ENCODE measurements at places on chromosomes 3 and 15.

DNA sequence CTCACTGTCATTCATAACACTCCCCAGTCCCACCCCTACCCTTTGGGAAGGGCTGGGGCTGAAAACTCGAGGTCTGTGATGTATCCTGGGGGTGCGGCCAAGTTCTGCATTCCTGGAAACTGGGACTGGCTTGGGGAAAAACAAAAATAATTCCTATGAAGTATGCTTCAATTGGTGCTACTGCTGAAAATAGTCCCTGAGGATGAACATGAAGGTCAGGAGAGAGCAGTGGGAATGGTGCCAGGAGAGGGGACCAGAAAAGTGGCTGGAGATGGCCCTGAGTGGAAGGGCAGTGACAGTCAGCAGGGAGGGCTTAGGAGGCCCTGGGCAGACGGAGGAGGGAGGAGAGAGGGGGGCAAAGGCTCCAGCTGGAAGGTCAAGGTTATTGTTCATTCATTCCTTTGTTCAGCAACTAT lies 4.8 kb upstream of the ISLR start:
- no peak for DNase-seq

DNA sequence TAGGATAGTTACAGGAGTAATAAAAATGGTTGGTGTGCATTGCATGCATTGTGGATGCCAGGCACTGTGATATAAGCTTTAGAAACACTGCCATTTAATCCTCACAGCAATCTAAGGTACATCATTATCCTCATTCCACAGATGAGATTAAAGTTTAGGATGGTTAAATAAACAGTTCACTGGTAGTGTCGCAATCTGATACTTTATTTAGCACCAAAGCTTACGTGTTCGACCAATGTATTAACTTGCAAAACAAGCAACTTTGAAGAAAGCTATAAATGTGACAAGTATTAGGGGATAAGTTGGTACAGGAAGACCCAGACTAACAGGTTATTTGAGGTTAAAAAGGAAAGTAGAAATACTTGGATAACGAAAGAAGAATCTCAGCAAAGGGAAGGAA lies 150.5 kb upstream of the ZNF385D start:
- DNase-seq: no peak

DNA sequence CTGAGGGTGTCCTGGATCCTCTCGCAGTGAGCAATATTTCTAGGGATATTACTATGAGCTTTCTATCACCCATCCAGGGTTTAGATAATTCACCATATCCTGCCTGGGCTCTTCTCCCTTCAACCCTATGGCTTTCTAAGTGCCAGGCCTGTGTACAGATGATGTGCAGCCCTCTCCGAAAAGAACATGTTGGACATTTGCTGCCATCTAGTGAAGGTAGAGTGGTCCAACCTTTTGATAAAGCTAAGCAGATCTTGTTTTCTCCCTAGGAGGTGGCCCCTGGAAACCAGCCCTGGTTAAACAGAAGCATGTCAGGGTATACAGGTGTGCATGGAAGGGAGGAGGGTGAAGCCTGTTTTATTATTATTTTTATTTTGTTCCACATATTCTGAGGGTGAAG lies 27.9 kb upstream of the SCN10A start:
- DNase-seq: no peak

DNA sequence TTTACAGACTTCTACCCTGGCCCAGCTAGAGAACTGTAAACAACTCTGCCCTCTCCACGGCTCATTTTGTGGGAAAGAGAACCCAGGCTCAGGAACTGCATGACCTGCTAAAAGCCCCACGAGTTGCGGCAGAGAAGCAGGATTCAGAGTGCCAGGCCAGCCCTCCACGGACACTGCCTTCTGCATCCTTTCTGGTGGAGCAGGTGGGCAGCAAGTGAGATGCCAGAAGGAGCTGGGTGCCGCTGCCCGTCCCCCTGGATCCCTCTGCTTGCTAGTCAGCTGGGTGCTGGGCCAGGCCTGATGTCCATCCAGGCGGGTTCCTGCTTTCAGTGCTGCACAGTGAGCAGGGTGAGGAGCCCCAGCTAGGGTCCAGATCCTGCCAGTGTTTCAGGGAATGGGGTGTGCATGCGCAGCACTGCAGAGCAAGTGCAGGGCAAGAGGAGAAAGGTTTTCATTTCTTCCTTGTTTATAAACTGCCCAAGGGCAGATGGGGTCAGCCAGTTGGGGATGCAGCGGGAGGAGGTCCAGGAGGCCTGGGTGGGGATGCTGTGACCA lies 5.2 kb upstream of the RAB43 start:
- DNase-seq: no peak

DNA sequence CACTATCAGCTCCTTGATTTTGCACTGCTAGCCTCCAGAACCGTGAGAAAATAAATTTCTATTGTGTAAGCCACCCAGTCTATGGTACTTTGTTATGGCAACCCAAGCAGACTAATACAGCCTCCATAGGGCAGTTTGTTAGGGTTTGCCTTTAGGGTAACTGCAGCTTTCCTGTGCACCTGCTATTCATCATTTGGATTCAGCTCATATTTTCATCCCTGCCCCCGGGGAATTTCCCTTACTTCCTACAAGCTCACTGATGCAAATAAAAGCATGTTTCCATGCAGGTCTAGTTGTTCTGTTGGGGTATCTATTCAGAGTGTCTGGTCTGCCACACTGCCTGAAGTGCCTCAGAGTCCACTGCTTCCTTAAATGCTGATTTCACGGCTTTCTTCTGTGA lies 48.6 kb upstream of the ATOSA start:
- DNase-seq: no peak

DNA sequence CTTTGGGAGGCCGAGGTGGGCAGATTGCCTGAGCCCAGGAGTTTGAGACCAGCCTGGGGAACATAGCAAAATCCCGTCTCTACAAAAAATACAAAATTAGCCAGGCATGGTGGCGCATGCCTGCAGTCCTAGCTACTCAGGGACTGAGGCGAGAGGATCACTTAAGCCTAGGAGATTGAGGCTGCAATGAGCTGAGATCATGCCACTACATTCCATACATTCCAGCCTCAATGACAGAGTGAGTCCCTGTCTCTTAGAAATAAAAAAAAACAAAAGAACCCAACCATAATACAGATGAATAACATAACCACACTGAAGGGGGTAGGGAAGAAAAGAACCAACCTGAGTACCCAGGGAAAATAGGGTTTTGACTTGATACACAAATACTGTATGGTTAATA lies 19.7 kb upstream of the CGNL1 start:
- no peak for DNase-seq

- no peak for DNase-seq
Measured at GRCh38 chr3:112651071-112651470, 10.1 kb upstream of the CCDC80 start.

DNA sequence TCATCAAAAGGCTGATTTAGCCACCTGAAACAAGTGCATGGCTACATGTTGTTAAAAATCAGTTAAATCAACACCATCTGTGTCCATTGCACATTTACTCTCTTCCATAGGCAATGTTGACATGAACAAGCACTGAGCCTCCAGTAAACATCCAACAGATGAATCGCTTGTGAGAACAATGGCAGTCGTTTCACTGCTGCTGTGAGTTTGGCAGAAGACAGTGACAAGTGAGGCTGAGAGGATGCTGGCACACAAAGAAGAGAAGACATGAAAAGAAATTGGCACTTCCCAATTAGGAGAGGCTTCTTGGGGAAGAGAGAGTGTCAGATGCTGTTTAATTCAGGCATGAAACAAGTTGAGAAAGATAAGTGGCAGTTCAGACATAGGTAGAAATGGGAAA lies 227.4 kb upstream of the STT3B start:
- no peak for DNase-seq

DNA sequence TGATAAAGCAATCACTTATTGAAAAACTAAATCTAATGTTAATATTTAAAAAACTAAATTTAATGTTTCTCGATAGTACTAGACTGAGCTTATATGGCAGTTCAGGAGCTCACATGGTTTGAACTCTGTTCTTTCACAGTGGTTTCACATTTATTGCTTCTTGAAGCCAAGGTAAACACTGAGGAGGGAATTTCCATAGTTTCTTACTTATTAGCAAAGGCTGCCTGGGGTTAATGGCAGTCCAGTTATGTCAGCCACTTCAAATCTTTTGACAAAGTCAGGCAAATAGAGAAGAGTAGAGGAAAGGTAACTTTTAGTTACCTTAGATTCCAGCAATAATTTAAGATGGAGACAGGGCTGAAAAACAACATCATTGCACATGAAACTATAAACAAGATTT lies 831.5 kb downstream of the ROBO2 start:
- no peak for DNase-seq

GRCh38 chr15:50697109-50697797 lies 10.7 kb upstream of the TRPM7 start:
- DNase-seq: no peak

GRCh38 chr3:190059242-190059590 lies 61.5 kb downstream of the P3H2 start:
- no peak for DNase-seq

DNA sequence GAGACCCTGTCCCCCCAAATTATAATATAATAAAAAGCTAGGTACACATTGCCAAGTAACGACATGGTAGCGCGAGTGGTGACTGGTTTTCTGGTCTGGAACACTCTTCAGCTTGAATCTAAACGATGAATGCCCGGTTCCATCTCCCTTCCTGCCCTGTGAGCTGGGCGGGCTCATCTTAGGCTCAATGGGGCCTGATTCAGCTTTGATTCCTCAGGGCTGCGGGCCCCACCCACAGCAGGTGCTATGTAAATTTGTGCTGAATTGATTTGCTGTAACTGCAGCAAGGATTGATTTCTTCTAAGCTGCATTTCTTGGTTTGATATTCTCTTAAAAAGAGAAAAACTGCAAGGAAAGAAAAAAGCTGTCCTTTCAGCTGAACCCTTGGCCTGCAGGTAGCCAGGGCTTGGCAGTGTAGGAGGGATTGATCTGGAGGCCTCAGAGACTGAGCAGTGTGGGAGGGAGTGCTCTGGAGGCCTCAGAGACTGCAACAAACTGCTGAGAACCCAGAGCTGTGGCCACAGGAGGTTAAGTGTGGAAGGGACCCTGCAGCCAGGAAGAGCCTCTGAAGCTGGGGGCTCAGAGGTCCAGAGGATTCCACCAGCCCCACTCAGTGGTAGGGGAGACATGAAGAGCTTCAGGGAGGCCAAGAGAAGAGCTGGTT lies 231.6 kb downstream of the XXYLT1 start:
- no peak for DNase-seq

GRCh38 chr3:47989981-47990440 lies 26.2 kb downstream of the MAP4 start:
- peak; percentile 37 for DNase-seq

- DNase-seq: no peak
Measured at GRCh38 chr3:66991459-66991858, 6.6 kb upstream of the KBTBD8 start.

GRCh38 chr3:184805351-184806038 lies 6.5 kb upstream of the VPS8 start:
- DNase-seq: no peak

DNA sequence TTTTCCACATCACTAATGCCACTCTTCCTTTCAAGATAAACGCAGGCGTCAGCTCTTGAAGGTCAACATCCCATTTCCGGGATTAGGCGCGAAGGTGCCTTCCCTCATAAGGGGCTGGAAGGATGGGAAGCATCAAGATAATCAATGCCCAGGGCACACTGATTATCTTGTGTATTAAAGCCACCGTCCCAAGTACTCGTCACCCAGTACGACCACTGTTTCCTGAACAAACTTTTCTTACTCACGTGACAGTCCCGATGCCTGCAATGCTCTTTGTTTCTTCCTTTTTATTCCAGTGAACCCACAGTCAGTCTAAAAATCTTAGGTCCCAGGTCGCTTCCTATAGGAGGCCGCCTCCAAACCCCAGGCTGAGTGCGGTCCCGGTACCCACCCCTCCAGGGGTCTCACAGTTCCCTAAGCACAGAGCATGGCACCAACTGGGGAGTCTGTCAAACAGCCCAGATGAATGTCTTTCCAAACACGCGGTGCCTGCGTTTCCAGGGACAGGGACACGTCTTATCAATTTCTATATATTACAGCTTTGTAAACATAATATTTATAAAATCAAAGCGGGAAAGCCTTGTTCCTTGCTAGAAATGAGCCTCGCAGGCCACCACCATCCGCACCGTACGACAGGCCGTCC lies 589 bp downstream of the ANAPC13 start:
- no peak for DNase-seq
